ENCODE measurements at places on chromosomes 16 and 17.

- no peak for DNase-seq
These were observed 118.3 kb upstream of the FOXF1 start for GRCh38 chr16:86391984-86392383.

GRCh38 chr16:55832425-55832772 is 497 bp downstream of the CES1 start:
- DNase-seq = no peak

GRCh38 chr16:50884066-50884860 is 142.4 kb downstream of the CYLD start:
- peak; percentile 57 for DNase-seq

DNA sequence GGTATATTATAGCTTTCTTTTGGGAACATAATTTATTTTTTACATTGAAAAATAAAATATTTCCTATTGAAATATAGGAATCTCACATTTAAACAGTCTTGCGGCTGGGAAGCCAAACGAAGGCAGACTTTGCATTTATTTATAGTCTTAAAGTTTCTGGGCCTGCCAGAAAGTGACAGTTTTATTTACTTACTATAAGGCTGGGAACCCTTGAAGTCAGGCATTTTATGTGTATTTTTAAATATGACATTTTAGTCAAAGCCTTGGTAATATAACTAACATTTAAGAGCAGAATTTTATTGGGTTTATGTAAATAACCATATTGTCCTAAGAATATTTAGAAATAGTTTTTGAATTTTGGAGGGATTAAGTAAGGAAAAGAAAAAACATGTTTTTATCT is 97.5 kb downstream of the TANGO6 start:
- DNase-seq = no peak

DNA sequence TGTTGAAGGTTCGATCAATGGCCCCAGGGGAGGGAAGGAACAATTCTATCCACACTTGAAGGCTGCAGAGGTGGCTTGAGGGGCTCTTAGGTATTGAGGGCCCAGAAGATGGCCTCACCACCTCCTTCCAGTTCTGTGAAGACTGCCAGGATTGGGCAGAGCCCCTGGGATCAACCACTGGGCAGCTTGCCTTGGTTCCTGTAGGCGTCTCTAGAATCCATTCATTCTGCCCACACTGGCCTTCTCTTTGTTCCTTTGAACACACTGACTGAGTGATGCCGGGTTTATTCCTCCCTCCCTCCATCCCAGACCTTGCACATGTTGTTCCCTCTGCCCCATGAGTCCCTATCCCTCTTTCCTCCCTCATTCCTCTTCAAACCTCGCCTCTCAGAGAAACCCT is 50.5 kb downstream of the SYT17 start:
- DNase-seq = no peak

- no peak for DNase-seq
These were observed 28.3 kb downstream of the RTN4RL1 start for GRCh38 chr17:1996800-1997288.

GRCh38 chr16:87784812-87785211 is 19.0 kb upstream of the KLHDC4 start:
- no peak for DNase-seq

DNA sequence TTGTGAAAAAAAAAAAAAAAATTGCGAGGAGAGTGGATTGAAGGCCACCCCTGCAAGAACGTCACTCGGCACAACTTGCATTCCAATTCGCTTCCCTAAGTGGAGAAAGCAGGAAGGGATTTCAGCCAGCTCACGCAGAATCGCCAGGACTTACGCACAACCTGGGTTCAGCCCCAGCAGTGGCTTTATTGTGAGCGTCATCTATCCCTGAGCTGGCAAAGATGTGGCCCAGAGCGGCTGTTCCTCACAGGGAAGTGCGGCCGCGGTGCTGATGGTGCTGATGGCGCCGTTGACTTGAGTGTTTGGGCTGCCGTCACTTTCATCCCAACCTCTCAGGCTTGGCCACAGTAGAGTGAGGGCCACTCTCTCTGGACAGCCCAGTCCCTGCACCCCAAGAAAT is 197.6 kb downstream of the NTN1 start:
- no peak for DNase-seq

GRCh38 chr16:78563905-78564304 is 464.5 kb downstream of the WWOX start:
- no peak for DNase-seq

- no peak for DNase-seq
These were observed 1.4 kb upstream of the WDR45B start for GRCh38 chr17:82649501-82650261.

- no peak for DNase-seq
These were observed 3.8 kb downstream of the ERCC4 start for GRCh38 chr16:13923703-13924298.

GRCh38 chr16:4693956-4694641 is 737 bp downstream of the NUDT16L1 start:
- DNase-seq = no peak

GRCh38 chr17:11559601-11560000 is 38.7 kb upstream of the DNAH9 start:
- DNase-seq = no peak

DNA sequence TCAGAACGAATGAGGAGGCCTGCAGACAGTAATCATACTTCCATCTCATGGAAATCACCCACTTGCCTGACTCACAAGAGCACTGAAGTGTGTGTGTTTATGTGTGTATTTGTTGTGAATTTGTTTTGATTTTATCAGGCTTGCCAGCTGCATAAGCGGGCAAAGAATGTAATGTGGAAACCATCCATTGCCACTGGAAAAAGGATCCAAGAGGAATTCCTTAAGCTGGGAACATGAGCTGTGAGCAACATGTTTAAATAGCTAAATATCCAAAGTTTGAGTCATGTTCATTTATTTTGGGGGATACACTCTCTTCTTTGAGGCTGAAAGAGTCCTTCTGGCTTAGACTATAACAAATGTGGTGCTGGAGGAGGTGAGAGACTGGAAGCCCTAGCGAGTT is 198.4 kb upstream of the TBX2 start:
- no peak for DNase-seq

GRCh38 chr16:69443927-69444631 is 19.7 kb downstream of the CYB5B start:
- DNase-seq = no peak

DNA sequence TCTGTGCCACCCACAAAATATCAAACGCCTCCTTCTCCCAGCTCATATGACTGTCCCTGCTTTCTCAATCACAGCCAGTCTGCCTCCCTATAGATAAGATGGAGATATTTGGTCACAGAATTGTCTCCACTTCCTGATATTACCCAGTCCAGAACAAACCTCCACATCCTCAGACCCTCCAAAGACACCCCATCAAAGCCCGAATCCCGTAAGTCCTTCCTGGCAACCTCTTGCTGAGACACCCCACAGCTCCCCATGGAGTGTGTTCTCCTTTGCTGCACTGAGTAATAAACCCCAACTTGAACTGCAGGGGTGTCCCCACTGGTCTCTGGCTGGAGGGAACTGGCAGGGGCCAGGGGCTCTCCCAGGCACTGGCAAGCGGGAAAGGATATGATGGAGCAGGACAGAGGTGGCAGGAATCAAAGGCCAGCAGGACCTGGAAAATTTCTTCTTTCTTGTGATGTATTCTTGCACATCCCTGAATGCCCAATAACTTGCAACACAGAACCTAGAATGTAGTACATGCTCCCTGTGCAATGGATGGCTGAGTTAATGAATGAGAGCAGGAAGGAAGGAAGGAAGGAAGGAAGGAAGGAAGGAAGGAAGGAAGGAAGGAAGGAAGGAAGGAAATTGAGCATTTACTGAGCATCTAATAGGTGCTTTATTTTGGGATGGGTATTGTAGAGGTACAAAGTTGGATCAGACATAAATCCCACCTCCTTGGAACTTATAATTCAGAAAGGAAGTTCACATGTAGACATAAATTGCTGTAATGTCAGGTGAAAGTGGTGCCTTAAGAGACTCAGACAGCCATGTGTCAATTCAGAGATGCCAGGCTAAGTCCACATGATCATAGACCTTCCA is 13.9 kb downstream of the TMEM114 start:
- DNase-seq = no peak

- DNase-seq = no peak
These were observed 79.1 kb upstream of the HNF1B start for GRCh38 chr17:37823996-37824395.

- DNase-seq = no peak
These were observed 444 bp downstream of the HELZ start for GRCh38 chr17:67244431-67245072.

GRCh38 chr16:685967-686366 is 1.8 kb upstream of the JMJD8 start:
- no peak for DNase-seq

DNA sequence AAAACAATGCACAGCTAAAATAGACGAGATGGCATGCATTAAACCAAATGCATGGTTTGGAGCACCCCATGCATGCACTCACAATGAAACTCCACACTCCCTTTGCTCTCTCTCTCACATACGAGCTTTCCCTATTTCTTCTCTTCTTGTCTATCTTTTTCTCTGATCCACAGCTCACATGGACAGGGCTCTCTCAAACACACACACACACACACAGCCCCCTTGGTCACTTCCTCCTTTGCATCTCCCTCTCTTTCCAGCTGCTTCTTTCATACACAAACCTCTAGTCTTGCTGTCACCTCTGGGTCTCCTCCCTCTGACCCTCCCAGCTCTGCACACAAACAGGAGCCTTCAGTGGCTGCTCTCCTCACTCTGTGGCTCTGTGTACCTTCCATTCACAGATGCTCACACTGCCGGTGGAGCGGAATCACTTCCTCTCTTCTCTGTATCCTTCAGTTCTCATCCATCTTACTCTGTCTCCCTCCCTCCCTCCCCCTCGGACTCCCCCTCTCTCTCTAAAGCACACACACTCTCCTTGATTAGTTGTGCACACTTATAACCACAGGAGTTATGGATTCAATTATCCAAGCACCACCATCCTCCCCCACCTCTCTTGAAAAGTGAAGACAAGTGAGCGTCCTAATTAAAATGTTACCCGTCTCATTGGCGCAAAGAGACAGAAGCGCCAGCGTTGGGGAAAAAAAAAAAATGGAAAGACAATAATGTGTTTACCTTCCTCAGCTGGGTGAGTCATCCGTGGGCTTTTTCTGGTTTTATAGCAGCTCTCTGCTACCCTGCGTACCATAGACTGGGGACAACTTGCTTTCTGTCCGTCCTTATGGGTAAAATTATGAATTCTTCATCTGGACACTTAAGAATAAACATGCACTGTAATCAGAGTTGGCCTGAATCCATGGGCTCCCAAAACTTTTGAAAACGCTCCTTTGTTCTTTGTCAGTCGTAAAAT is 90.8 kb downstream of the SHISA6 start:
- DNase-seq = no peak

- DNase-seq = no peak
These were observed 77.1 kb downstream of the CRISPLD2 start for GRCh38 chr16:84896847-84897246.
